ENCODE measurements at places on chromosomes 3 and 15.
A peak's percentile ranks its signal among the peaks of the same experiment; 100 is the strongest.

DNA sequence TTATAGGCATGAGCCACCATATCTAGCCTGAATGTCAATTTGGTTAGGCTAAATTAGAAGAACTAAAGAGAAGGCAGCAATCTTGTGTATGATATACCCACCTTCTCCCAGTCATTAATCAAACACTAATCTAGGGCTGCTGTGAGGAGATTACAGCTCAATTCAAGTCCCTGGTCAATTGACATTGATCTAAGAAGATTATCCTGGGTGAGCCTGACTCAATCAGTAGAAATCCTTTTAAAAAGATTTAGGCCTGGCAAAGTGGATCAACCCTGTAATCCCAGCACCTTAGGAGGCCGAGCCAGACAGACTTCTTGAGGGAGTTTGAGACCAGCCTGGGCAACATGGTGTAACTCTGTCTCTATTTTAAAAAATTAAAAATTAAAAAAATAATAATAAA is 2.5 kb upstream of the DNAH12 start:
- no peak for DNase-seq

- no peak for DNase-seq
These were observed 64.5 kb downstream of the TRAT1 start for GRCh38 chr3:108887121-108887520.

- no peak for DNase-seq
These were observed 38.4 kb downstream of the KCNAB1 start for GRCh38 chr3:156158656-156159295.

DNA sequence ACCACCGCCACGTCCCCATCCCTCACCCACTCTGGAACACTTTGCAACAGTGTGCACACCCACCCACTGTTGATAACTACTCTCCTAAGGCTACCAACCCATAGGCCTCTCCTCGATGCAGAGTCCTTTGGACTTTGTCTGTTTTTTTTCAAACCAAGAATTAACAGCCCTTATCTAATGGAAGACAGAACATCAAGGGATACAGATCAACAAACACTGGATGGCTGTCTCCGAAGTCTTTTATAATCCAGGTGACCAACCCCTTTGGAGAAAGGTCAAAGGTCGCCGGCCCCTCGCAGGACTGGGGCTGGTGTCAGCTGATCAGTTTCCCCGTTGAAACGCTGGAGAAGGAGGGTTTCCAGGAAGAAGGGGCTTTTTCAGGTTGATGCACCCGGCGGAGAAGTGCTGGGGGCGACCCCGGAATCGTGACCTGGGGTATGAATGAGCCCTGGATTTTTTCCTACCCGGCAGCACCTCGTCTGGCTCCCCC is 532 bp downstream of the B4GALT4 start:
- no peak for DNase-seq

GRCh38 chr15:79853492-79854328 is 43.1 kb downstream of the MTHFS start:
- DNase-seq = no peak

GRCh38 chr3:51539291-51539941 is 897 bp downstream of the RAD54L2 start:
- no peak for DNase-seq

DNA sequence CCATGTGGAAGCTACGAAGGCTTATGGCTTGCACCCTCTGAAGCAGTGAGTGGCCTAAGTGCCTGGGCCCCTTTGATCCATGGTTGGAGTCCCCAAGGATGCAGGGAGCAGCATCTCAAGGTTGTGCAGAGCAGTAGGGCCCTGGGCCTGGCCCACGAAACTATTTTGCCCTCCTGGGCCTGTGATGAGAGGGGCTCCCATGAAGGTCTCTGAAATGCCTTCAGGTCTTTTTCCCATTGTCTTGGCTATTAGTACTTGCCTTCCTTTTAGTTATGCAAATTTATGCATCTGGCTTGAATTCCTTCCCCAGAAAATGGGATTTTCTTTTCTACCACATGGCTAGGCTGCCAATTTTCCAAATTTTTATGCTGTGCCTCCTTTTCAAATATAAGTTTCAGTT is 158.8 kb upstream of the MME start:
- no peak for DNase-seq

- DNase-seq = no peak
These were observed 112.3 kb downstream of the CHCHD6 start for GRCh38 chr3:126816298-126816697.

GRCh38 chr3:160150066-160150465 is 75.2 kb upstream of the C3orf80 start:
- DNase-seq = no peak

- DNase-seq = no peak
These were observed 185.3 kb upstream of the FEZF2 start for GRCh38 chr3:62558549-62559112.

GRCh38 chr15:77834276-77834990 is 201.7 kb upstream of the LINGO1 start:
- no peak for DNase-seq

GRCh38 chr3:17481116-17481515 is 261.3 kb downstream of the TBC1D5 start:
- DNase-seq = no peak

DNA sequence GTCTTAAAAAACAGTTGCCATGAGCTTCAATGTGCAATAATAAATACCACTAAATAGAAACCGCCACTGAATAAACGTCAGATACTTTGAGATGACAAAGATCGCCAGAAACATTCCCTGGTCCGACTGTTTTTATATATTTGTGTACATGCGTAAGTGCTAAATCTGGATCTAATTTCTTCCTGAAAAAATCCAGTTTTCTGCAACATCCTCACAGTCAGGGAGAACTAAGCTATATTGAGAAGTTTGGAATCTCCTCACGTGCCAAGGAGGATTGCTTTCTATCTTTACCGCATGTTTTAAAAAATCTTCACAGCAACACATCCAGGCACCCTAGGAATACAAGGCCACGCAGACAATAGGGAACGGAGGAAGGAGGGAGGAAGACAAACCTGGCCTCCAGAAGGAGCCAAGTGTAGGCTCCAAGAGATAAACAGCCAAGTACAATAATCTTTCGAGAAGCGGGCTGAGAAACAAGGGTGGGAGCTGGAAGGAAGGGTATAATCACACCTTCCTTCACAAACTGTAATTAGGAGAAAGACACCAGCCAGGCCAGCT is 5.7 kb downstream of the VGLL4 start:
- no peak for DNase-seq

DNA sequence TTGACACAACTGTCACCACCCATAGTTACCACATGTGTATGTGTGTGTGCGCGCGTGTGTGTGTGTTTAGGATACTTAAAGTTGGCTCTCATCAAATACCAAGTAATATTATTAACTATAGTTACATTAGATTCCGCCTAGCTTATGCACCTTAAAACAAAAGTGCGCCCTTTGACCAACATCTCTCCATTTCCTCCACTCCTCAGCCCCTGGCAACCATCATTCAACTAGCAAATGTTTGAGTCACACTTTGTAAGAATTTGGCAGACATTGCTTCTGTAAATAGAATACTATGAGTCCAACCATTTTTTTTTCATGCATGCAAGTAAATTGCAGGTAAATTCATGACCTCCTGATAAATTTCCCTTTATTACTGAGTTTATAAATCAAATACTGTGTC is 169.3 kb downstream of the GBE1 start:
- DNase-seq = no peak

DNA sequence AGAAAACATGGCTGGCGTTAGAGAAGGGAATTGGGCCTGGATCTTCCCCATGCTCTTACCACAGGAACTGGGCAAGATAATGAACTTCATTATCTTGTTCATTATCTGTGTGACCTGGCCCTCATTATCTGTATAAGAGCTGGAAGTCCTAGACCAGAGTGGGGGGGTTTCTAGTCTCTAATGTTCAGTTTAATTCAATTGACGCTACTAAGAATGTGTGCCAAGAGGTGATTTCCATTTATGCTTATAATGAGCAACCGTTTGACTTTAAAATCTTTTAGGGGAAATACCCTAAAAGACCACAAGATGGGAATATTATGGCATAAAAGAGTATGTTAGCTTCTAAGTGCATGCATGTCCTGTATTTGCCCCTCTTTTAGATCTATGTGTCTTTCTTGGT is 59.1 kb upstream of the CSTA start:
- DNase-seq = no peak

DNA sequence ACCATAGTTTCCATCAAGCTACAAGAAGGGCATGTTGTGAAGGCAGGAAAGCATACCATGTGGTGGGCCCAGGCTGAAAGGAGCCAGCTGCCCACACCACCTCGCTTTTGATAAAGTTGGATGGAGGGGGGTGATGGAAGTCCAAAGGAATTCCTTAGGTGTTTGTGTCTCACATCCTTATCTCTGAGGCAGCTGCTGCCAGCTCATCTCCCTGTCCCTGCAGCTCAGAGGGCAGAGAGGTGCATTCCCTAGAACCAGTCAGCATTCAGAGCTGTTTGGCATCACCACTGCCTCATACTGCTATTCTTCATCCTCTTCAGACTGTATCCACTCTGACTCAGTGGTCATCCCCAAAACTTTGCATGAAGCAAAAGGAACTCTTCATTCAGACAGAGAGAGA is 141.5 kb upstream of the BFSP2 start:
- DNase-seq = no peak

- no peak for DNase-seq
These were observed 991.2 kb downstream of the TUSC7 start for GRCh38 chr3:117700573-117701360.

DNA sequence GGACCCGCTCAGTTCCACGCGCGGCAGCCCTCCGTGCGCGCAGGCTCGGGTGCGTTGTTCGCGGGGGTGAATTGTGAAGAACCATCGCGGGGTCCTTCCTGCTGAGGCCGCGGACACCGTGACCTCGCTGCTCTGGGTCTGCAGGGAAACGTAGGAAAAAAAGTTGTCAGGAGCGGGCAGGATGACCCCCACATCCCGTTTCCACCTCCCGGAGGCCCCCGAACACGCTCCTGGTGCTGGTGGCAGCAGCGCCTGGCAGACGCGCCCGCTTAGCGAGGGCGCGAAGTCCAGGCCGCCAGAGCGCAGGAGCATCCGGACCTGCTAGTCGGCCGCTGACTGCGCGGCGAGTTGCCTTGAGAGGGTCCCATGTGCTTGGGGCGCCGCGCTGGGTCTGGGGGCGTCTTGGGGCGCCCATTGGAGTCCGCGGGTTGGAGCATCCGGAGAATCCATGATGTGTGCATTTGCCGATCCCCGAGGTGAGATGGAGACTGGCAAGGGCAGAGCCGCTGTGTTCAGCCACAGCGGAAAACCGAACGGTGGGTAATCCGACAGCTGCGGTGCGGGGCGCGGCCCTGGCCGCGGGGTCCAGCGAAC is 520 bp downstream of the GREM1 start:
- DNase-seq = no peak

- DNase-seq = peak; percentile 71
These were observed at the start of gene MAP2K5 for GRCh38 chr15:67542420-67543347. Gene MAP2K5, plus strand, starts transcription at chr15:67542703. Its CDS starts 633 bp downstream, at chr15:67543336.

- no peak for DNase-seq
These were observed 16.2 kb downstream of the CEP152 start for GRCh38 chr15:48794697-48795134.

DNA sequence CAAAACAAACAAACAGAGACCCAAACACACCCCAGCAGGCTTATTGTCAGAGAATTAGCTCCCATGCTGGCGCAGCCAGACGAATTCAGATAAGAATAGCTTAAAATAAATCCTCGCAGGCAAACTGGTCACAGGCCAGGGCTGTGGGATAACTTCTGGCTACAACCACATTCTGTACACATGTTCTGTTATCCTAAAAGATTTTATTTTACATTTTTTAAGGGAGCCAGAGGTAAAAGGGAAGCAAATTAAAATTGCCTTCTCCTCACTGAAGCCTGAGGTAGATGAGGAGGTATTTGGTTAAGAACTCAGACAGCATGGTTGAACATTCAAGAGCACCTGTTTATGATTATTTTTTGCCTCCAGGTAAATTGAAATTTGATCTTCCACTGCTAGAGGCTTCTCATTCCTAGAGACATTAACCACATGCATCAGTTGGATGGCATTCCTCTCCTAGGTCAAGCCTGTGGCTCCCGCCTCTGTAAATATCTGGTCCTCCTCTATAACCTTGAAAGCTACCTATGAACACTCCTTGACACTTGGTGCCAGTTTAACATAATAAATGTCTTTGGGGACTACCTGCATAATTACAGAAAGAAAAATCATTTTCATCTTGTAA is 190.3 kb downstream of the SATB1 start:
- DNase-seq = no peak

DNA sequence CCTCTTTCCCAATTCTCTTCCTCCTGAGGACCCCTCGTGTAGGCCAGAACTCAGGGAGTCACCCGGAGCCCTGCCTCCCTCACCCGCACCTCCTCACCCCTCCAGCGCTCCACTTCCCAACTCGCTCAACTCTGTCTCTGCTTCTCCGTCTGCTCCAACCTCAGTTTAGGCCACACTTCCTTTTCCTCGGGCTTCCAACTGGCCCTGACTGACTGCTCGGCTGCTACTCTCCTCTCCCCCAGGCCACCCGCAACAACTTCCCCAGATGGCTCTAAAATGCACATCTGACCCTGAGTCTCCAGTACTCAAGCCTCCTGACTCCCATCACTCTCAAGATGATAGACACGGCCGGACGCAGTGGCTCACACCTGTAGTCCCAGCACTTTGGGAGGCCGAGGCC is 23.6 kb downstream of the TMEM44 start:
- no peak for DNase-seq

GRCh38 chr15:29099131-29099880 is 170.3 kb downstream of the NSMCE3 start:
- no peak for DNase-seq

GRCh38 chr15:31488437-31489204 is 162.0 kb downstream of the KLF13 start:
- no peak for DNase-seq

GRCh38 chr3:32018757-32019564 is 37.4 kb downstream of the ZNF860 start:
- DNase-seq = no peak

DNA sequence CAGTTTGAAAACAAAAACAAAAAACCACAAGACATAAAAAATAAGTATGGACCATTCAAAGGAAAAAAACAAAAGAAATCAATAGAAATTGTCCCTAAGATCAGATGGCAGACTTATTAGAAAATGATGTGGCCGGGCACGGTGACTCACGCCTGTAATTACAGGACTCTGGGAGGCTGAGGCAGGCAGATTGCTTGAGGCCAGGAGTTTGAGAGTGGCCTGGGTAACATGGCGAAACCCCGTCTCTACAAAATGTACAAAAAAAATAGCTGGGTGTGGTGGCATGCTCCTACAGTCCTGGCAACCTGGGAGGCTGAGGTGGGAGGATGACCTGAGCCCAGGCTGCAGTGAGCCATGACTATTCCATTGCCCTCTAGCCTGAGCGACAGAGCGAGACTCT is 16.6 kb downstream of the SPCS1 start:
- no peak for DNase-seq

DNA sequence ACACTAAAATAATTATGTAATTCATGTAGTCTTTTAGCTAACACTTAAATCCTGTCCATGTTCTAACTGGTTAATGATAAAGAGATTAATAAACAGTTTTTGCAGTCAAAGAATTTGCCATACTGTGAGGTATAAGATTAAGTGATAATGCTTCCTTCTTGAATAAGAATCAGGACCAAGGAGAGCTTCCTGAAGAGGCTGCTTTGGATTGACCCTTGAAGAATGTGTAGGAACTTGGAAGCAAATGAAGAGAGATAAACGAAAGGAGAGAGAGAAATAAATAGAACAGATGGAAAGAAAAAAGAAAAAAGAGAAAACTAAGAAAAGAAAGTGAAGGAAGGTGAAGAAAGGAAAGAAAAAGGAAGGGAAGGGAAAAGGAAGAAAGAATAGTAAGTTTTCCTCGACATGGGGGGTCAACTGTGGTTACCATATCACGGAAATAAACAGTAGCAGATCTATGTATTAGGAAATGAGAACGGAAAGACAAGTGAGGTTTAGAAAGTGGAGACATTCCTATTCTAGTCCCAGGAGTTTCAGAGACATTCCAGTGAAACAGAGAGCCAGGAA is 539.8 kb downstream of the FGF12 start:
- DNase-seq = no peak
